Left ventricle myocardium inferior (tissue), 1 donor: ENCODE measurements at places on chromosomes 4 and X. TPM values are rescaled to one million over a fixed set of nuclear protein-coding genes. Genes with fewer than 3 reads are reported as not detected.

Gene DTHD1
- not detected for total RNA-seq

Gene CYTL1
- 0.47 TPM for total RNA-seq

Gene PDCL2
- total RNA-seq: not detected

Gene STATH
- not detected for total RNA-seq

Gene MAGEC1
- total RNA-seq: not detected

Gene RPS6KA3
- total RNA-seq: 33.6 TPM

Gene FAM200B
- total RNA-seq: 29.1 TPM

Gene MAOA
- 113 TPM for total RNA-seq

Gene CLDN22
- total RNA-seq: not detected

Gene FGFR3
- total RNA-seq: 3.5 TPM

Gene KLHL15
- 6.6 TPM for total RNA-seq

Gene HSFX1
- 3.0 TPM for total RNA-seq

Gene AR
- total RNA-seq: 18.4 TPM

Gene ADGRG2
- total RNA-seq: 0.16 TPM

Gene CDKL2
- 0.11 TPM for total RNA-seq

Gene RBM46
- not detected for total RNA-seq

Gene ZNF41
- total RNA-seq: 16.1 TPM

Gene TCEAL3
- total RNA-seq: 18.2 TPM

Gene GYPE
- total RNA-seq: 0.16 TPM
